ENCODE measurements at places on chromosomes 2 and 18. TPM values are rescaled to one million over a fixed set of nuclear protein-coding genes. Genes with fewer than 3 reads are reported as not detected.

IL1B gene
- total RNA-seq: 7.3 TPM

DNA sequence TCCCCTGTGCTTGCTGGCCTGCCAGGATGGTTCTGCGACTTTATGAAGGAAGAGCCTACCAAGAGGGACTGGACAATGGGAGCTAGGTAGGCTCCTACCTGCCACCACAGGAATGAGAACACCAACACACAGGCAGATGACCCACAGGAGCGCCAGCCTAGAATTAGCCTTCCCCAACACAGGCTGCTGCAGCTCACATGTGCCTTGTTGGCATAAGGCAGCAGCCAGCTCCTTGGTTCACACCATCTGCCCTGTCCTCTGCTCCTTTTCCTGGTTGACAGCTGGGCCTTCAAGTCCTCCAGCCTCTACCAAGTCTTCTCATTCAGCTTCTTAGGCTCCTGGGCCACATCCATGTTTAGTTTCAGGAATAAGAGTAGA, 705.4 kb upstream of the RAB6C start:
- DNase-seq: no peak

MARCO gene
- total RNA-seq: 2.7 TPM

DNA sequence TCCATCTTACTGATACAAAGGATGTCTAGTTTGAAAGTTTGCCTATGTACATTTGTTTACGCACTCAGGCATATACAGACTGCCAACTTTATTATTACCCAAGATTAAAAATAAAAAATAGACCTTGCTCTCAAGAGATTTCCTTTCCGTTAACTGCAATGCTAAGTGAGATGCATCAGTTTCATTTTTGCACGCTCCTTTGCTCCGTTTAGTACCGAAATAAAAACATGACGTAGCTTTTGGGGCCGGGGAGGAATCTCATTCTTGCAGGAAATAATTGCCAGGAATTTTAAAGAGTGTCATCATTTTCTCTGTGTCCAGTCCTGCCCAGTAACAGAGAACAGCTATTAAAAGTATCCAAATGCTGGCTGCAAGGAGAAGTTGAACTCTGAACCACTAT, 169.5 kb downstream of the SLC8A1 start:
- DNase-seq: no peak

DNA sequence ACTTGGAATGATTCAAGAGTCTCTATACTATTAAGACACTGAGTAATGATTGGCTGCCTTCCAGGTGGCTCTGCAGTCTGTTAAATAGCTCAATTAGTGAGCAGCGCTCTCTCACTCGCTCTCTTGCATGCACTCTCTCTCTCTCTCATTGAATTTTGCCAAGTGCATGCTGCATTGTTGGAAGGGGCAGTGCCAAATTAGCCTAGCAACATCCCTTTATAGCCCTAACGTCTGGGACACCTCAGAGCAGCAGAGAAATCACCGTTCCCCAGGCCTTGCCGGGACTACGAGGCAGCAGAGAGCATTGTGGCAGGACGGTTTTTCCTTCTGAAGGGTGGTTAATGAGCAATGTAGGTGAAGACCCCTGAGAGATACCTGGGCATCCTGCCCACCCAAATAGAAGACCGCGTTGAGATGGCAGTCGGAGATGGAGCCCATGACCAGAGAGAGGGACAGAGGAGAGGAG, 447.6 kb upstream of the POU3F3 start:
- DNase-seq: no peak

ERFE gene
- total RNA-seq: 0.45 TPM

DNA sequence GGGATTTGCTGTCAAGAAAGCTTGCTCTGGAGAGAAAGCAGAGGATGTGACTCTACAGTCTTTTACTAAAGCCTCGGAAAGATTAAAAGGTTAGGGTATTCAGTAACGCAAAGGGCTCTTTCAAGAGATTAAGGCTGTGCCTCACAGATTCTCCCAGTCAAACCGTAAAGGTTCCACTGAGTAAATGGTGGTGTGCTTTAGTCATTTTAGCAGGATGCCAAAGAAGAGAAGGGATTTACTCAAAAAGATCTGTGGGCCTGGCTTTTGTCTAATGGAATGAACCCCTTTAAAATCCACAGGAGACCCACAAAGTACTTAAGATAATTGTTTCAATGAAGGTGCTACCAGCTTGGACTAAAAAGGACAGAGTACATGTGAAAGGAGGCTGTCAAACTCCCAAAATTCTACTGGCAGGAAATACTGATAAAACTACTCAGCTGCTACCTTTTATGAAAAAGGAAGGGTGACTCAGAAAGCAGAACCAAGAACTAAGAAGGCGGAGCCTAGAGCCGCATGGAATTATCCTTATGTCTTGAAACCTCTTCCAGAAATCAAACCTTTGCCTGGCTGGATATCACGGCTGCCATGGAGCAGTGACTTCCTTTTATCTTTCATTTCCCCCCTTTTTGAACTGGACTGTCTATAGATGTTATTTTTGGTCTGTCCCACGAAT, 670.2 kb upstream of the ZEB2 start:
- DNase-seq: no peak

GRCh38 chr2:38214209-38214717, 138.3 kb upstream of the CYP1B1 start:
- DNase-seq: no peak

TCF23 gene
- total RNA-seq: not detected

DNA sequence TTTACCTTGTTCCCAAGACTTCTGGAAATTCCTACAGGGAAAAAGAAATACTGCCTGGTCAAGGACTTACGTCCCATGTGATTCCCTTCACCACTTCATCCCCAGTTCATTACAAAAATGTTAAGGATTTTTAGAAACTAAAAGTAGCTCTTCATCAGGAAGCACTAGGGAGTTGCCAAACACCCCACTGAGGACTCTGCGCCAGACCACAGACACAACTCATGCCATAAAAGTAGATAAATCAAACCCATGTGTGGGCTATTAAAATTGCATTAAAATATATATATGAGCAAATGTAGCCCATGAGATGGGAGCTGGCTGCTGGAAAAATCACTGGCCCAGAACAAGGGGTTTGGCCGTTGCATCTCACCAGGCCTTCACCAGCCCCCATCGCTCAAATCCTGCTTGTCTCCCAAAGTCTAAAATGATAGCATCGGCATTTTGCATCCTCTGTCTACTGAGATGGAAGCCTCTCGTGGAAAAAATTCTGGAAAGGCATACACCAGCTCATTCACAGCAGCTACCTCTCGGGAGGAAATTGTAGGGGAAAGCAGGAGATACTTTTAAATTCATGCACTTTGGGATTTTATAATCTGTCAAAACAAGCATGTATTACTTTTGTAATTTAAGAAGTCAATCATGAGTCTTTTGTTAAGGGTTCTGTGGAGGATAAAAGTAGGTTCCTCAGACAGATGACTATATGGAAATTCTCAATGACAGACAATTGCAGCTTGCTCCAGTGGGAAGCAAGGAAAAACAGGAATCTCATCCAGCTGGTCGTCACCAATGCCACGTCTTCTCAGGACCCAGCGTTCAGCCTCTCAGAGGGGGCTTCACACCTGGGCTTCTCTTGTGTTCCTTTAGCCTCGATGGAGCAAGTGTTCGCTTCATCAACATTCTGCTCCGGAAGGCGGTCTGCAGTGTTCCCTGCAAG, 113.9 kb downstream of the MREG start:
- no peak for DNase-seq

DNA sequence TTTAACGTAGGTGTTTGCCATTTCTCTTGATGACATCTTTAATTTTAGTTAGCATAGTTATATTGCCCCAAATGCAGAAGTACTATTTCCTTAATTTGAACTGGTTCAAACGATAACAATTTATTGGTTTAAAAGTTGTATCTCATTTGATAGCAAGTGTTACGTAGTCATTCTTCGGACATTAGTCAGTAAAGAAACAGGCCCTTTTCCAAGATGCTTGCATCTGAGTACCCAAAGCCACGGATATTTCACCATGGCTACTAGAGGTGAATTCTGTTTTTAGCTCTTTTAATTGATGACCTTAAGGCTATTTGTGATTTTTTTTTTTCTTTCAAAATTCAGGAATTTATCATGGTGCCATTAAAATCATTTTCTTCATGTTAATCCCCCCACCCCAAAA, 32.1 kb downstream of the GLS start:
- DNase-seq: no peak

- DNase-seq: no peak
Measured at GRCh38 chr2:201049455-201049854, 22.0 kb downstream of the HYCC2 start.

IL1R1 gene
- total RNA-seq: 24.8 TPM

DNA sequence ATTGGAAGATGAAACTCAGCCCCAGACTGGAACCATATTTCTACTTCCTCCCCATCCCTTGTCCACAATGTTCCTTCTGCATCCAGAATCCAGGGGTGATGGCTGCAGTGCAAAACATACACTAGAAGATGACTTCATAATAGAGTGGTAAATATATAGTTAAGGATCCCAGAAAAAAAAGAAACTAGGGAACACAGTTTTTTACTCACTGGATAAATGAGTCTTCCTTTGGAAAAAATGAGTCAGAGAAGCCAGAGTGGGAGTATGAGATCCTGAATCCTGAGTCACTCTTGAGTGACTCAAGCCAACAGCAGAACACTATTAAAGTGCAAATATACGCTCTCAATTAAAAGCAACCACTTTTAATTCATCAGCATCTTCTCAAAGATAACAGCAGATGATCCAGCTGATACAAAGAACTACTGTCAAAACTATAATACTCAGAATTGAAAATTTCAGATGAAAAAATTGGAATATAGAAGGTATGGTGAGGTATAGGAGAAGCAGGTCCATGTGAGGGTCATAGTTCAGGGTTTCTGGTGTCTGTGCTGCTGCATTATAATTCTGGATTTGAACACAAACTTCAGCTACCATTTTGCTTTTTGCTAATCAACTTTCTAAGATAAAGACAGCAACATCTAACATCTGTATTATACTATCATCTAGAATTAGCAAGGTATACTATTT, 987.2 kb upstream of the CDH2 start:
- no peak for DNase-seq

NEU4 gene
- 32.3 TPM for total RNA-seq

PLEK gene
- 2.6 TPM for total RNA-seq

- peak; percentile 63 for DNase-seq
Measured at GRCh38 chr2:100427627-100428258, 10.3 kb upstream of the CHST10 start.

DNA sequence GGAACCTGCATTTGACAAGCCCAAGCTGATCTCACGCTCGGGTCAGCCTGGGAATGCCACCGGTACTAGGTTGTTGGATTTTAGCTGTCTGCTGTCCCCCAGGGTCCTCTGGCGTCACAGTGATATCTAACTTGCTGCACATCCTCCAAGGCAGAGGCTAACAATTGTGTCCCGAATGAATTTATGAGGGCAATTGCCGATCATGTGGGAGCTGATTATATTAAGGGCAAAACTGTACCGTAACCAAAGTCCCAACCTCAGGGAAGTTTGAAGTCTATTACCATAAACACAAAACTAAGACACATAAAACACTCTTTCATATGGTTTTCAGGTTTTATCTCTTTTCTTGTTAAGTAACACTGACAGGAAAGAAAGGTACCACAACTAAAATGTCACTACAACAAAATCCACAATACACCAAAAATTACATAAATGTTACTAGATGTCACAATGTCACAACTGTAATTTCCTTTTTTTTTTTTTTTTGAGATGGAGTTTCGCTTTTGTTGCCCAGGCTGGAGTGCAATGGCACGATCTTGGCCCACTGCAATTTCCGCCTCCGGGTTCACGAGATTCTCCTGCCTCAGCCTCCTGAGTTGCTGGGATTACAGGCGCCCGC, 6.7 kb downstream of the UXS1 start:
- no peak for DNase-seq
